Fibroblast of skin of back (primary cell): ENCODE measurements at places on chromosomes 5 and 9.
A peak's percentile ranks its signal among the peaks of the same experiment; 100 is the strongest.

GRCh38 chr5:87916320-87916719, 352.3 kb downstream of the TMEM161B start:
- no peak for DNase-seq

DNA sequence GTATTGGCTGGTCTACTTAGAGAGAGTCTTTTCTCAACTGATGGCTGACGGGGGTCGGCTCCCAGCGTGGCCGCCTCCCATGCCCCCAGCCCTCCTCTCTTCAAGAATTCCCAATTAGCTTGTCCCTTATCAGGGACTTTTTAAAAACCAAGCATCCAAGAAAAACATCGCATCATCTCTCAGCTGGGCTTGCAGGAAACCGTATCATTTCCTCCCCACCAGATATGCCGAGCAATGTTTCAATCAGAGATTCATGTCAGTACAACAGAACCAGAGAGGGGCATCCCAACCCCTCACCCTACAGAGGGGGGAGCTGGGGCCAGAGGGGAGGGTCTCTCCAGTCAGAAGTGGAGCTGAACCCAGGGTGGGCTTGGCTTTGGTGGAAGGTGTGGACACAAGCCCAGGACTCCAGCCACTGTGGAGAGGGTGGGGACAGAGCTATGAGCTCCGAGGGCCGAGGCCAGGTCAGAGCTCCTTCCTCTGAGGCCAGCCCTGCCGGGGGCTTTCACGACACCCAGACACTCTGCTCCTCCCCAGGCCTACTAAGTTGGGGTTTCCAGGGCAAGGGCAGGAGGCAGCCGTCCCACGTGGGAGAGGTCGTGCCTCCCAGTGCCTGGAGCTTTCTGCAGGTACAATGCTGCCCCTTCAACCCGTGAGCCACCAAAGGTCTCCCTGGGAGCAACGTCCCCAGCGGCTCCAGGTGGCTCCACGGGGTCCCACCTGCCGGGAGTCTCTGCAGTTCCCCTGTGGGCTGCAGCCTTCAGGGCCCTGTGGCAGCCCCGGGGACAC, 39.0 kb upstream of the TMEM250 start:
- DNase-seq: no peak

GRCh38 chr5:56346044-56346710, 113.0 kb upstream of the ANKRD55 start:
- DNase-seq: no peak

DNA sequence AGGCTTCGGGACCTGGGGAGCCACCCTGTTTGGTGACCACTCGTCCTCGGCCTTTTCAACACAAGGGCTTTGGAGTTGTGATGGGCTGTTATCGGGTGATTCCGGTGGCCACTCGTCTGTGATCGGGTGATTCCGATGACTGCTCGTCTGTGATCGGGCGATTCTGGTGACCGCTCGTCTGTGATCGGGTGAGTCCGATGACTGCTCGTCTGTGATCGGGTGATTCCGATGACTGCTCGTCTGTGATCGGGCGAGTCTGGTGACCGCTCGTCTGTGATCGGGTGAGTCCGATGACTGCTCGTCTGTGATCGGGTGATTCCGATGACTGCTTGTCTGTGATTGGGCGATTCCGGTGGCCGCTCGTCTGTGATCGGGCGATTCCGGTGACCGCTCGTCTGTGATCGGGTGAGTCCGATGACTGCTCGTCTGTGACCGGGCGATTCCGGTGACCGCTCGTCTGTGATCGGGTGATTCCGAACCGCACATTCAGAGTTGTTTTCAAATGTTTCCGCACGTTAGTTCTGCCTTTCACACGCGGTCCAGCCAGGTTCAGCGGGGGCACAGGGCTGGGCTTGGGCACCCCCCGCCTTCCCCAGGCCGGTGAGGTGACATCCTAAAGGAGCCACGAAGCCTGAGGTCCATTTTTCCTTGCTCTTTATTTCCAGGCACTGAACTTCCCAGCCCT, 30.3 kb downstream of the TPPP start:
- no peak for DNase-seq

DNA sequence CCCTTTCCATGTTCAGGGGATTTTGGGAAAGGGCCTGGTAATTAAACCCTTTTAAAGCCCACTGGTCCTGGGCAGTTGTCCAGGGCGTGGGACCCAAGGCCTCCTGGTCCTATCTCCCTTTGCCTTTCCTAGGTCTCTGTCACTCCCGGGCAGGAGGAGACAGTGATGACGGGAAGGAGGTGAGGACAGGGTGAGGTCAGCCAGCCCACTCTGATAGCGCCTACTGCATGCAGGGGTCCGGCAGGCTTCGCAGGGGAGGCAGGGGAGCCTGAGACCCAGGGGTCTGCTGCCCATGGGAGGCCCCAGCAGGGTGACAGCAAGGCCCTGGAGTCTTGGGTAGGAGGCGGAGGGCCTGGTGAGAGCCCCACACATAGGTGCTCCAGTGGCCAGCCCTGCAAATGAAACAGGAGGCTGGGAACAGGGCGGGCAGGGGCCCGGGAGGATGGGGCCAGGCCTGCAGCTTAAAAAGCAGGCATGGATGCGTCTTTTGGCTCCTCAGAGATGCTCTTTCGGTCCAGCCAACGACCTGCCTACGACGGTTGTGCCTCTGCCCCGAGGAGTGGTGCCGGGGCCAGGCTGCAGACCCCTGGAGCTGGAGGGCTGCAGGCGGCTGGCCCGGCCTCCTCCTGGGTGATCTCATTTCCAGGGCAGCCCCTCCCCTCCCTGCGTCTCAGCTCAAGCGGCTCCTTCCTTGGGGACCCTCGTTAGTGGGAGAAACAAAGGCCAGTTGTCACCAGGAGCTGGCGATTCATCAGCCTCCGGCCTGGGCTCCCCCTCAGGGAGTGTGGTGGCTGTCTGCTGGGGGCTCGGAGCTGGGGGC, 6.7 kb upstream of the RXRA start:
- DNase-seq: no peak

DNA sequence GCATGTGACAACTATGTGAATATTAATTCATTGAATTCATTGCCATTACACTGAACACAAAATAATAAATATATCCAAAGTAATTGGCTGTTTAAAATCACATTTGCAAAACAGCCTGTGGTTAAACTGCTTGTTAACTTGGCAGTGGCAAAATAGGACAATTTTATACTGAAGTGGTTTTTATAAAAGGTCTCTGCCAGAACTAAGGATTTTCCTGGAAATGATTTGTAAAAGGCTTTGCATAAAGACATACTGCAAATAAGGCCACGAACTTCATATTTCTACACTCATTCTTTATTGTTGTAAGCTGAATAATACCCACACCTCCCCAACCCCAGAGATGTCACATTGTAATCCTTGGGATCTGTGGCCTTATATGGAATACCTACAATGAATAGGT, 370.3 kb upstream of the RGMB start:
- no peak for DNase-seq

- DNase-seq: no peak
These were observed 11.1 kb upstream of the WNK2 start for GRCh38 chr9:93172666-93173364.

- peak; percentile 11 for DNase-seq
These were observed 91.3 kb upstream of the NFIB start for GRCh38 chr9:14405176-14405706.

DNA sequence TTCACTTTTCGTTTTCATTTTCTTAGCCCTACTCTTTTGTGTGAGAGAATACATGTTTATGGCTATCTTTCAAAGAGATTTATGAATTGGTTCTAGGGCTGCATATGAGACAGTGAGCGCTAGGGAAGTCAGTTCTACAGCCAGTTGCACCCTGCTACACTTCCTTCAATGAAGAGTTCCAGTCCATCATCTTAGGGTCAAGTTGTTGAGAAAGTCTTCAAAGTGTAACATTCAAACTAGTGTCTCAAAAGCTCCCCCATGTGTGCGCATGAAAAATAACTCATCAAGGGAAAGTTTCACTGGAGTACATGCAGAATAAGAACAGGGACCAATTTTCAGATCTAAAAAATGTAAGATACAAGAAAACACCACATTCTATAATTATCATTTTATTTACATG, 317.2 kb downstream of the DEPDC1B start:
- peak; percentile 45 for DNase-seq

GRCh38 chr9:114908104-114908622, 22.2 kb downstream of the TNFSF8 start:
- peak; percentile 60 for DNase-seq

DNA sequence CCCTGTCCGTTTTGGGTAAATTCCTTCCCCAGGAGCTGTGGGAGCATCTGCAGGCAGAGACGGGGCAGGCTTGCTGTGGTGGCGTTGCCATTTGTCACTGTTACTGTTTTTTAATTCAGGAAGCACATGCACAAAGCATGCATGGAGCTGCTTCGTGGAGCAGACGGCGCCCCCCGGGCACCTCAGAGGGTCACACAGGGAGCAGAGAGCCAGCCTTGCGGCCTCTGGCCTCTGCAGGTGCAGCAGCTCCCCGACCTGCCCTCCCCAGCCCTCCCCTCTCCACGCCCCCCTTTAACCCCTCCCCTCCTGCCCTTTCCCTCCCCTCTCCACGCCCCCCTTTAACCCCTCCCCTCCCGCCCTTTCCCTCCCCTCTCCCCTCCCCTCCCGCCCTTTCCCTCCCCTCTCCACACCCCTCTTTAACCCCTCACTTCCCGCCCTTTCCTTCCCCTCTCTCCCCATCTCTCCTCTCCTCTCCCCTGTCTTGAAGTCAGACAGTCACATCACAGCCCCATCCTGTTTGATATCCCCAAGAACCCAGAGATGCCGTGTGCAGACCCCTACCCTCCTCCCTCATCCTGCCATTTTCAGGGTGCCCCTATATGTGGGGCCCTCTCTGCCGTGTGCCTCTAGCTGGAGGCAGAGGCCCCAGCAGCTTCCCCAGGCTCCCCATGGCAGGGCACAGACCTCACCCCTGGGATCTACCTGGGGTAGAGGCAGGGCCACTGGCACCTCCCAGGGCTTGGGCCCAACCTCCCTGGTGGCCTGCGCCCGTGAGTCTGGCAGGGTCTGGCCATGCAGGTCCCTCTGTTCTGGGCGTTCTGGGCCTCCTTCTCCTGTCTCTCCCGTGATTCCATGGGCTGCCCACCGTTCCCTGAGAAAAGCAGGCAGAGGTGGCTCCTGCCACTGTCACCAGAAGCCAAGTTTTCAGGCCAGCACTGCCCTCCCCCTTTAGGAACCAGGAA, 29.6 kb upstream of the UBAC1 start:
- DNase-seq: peak; percentile 71

DNA sequence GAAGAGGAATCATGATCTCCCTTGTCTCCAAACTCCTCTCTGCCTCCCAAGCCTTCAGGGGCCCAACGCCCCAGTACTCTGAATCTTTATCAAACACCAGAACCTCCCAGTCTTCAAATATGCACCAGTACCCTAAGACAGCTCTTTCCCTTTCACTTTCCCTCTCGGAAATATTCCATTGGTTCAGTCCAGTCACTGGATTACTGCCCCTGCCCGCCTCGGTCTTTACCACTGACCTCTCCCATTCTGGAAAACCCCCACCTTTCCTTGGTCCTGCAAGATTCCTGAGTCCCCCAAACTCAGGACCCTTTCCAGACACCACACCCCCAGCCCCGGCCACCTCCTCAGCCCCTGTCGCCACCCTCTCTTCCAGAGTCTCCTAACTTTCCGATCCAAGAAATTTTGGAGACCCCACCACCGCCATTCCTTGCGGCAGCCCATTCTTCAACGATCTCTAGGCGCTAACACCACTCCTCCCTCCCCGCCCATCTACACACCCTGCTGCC, 674 bp downstream of the C5orf15 start:
- peak; percentile 33 for DNase-seq

GRCh38 chr9:18675332-18675731, 201.4 kb downstream of the ADAMTSL1 start:
- DNase-seq: peak; percentile 12

DNA sequence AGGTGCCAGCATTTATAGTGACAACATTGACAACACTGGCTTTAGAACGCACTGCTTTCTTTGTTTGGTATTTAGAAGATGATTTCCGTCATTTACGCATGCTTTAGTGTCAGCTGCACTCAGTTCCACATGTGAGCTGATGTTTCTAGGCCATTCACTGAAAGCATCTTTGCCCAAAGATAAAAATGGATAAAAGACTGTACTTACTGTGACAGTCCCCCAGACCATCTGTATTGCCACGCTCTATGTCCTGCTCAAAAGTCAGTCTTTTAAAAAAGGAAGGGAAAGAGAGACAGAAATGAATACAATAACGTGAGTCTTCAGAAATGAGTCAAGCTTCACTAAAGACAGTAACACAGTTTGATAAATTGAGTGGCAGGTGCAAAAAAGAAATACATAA, 99.3 kb downstream of the SEMA6A start:
- DNase-seq: no peak

DNA sequence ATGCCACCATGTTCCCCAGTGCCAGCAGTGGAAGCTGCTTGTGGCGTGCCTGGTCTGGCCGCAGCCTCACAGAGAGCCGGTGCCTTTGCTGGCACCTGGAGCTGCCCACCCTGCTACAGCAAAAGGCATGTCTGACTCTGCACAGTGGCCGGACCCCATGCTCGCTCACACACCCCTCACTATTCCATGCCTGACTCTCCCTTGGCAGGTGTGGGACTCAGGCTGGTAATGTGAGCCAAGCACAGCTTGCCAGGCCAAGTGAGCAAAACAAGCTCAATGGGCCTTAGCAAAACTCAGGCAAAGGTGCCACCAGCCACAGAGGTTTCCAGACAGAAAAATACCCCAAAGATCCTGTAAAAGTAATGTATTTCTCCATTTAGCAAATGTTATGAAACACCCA, 15.5 kb downstream of the GNA14 start:
- DNase-seq: no peak

DNA sequence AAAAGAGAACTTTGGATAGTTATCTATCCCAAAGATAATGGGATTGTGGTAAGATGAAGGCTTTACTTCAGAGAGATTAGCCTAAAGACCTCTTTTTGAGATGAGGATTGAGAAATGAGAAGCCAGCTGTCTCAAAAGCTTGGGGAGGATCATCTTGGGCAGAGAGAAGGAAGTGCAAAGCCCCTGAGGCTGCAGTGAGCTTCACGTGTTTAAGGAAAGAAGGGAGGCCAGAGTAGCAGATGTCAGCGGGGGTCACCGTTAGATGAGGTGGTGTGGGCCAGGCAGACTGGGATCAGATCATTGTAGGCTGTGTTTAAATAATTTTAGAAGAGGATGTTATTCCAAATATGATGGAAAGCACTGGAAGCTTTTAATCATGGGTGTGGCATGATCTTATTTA, 270.1 kb downstream of the ARHGEF28 start:
- no peak for DNase-seq

DNA sequence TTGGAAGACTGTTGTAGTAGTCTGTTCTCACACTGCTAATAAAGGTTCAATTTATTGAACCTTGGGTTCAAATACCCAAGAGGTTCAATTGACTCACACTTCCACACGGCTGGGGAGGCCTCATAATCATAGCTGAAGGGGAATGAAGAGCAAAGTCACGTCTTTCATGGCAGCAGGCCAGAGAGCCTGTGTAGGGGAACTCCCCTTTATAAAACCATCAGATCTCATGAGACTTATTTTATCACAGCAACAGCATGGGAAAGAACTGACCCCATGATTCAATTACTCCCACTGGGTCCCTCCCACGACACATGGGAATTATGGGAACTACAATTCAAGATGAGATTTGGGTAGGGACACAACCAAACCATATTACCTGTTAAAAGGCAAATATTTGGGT, 268.2 kb downstream of the TMEM167A start:
- DNase-seq: peak; percentile 21
